ENCODE measurements at places on chromosomes 1 and 21.

DNA sequence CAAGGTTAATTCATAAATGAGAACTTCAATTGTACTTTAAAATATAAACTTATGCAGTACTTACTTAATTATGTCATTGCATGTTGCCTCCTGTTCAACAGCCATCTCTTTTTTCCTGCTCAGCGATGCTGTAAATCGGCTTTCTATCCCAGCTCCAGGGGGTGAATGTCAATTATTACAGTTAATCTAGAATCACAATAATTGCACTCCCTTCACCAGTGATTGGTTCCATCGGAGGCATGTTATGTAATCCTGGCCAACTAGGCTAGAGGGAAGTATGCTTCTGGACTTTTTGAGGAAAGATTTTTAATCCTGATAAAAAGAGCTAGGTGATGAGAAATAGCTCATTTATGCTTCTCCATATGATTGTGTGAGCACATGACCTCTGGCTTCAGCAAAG, 53.8 kb upstream of the SGIP1 start:
- DNase-seq: no peak

GRCh38 chr21:30990514-30991262, 47.6 kb downstream of the KRTAP19-8 start:
- DNase-seq: no peak

DNA sequence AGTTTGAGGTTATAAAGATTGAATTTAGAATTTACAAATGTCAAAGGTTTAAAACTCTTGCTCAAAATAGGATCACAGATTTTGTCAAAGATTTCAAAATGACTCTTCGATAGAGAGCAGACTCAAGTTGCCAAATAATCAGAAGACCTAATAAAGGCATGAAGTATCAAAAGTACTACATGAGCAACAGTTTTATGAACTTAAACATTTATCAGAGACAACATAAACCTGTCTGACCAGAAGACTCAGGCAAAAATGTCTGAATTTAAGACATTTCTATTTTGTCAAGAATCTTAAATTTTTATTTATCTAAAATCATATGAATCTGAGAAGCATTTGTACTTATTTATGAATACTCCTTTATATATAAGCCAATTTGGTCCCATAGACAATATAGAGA, 330.9 kb downstream of the PTPRU start:
- no peak for DNase-seq

DNA sequence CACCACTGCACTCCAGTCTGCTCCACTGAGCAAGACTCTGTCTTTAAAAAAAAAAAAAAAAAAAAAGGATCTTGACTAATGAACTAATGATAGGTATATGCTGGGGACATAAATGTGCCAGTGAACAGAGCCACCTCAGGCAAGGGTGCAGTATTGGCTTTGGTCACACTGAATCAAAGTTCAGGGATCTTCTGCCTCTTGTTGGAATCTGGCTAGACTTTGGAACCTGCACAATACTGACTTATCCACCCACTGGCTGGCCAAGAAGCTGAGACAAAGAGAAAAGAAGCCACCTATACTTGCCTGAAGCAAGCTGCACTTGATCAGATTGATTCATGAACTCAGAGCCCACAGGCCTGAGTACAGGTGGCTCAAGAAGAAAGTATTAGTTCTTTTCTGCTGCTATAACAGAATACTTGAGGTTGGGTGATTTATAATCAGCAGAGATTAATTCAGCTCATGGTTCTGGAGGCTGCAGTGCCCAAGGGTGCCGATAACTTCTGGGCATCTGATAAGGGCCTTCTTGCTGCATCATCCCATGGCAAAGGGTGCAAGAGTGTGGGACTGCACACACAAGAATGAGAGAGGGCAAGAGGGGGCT, 172.0 kb downstream of the FGGY start:
- DNase-seq: no peak

- no peak for DNase-seq
Observed at GRCh38 chr1:5645929-5646328, 346.3 kb downstream of the NPHP4 start.

GRCh38 chr1:95048317-95048716, 24.4 kb downstream of the ALG14 start:
- DNase-seq: no peak

- DNase-seq: no peak
Observed at GRCh38 chr21:28150778-28151177, 841.9 kb downstream of the LTN1 start.

- no peak for DNase-seq
Observed at GRCh38 chr1:63813829-63814277, 40.0 kb downstream of the ROR1 start.

DNA sequence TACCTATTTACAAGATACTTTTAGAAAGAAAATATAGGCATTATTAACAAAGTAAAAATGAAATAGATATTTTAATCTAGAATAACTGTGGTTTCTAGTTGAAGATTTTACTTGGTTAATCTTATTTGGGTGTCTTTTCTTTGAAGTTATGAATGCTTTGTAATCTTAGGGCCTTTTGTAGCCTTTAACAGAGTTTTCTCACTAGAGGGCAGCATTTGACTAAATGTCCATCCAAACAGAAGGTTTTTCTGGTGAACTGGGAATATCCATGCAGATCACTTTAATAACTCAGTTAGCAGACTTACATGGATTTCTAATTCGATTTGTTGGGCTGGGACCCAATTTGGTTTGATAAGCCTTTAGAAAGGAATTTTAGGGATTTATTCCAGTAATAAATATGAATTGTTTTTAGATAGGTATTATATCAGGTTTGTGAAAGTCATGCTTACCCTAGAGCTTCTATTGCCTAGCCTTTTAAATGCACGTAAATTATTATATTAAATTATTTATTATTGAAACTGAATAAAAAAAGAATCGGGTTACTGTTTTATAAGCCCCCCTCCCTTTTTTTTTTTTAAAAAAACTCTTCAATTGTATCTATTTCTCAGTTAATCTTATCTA, 119.7 kb downstream of the ZNF326 start:
- no peak for DNase-seq

DNA sequence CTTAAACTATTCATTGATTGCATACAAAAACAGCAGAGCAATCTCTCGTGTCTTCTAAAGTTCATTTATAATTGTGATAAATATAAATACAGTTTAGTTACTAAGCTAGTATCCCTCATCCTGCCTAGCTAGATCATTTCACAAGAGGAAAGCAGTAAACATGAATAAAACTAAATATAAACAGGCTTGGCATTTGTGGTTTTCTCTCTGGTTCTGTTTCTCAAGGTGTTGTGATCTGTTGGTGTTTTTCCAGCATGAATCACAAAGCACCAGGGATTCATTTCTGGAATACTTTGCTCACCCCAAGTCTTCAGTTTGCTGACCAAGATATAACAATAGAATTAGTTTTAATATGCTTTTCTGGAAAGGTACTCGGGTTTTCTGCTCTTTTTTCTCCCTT, 32.7 kb upstream of the GLIS1 start:
- DNase-seq: no peak

GRCh38 chr1:226973898-226974543, 33.9 kb downstream of the COQ8A start:
- no peak for DNase-seq

- no peak for DNase-seq
Observed at GRCh38 chr1:36269408-36269838, 36.7 kb upstream of the SH3D21 start.

DNA sequence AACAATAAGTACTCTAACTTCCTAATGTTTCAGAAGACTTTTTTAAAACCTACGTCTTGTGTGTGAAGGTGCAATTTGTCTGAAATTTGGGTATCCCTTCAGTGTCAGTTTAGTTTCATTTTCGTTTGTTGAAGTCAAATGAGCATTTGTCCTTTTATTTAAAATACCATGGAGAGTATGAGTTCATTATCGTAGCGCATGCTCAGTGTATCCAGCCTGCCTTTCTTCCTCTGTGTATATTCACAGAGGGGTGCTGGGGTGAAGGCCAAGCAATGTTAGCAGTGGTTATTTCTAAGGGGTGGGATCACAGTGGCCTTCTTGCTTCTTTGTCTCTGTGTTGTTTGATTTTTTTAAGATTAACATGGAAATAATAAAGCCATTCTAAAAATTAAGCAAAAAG, 43.2 kb downstream of the CNN3 start:
- DNase-seq: no peak

DNA sequence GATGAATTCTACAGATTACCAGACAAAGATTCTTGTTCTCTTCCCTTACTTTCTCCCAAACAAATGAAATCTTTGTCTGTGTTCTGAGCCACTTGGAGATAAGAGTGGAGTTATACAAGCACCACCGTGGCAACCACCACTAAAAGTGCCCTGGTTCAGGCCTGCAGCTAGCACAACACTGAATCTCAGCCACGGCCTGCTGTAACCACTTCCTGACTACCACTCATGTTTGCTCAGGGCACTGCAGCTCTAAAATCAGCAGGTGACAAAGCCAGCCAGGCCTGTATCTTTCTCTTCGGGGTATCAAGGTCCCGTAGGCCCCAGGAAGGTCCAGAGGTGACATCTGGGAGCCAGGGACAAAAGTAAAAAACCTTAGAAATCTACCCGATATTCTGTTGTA, 3.2 kb upstream of the OR2T6 start:
- DNase-seq: no peak

GRCh38 chr1:110150330-110151174, at the start of gene SLC6A17:
Gene SLC6A17 (plus strand): TSS chr1:110150494. CDS start chr1:110166930, 16,436 bp downstream.
- DNase-seq: no peak

DNA sequence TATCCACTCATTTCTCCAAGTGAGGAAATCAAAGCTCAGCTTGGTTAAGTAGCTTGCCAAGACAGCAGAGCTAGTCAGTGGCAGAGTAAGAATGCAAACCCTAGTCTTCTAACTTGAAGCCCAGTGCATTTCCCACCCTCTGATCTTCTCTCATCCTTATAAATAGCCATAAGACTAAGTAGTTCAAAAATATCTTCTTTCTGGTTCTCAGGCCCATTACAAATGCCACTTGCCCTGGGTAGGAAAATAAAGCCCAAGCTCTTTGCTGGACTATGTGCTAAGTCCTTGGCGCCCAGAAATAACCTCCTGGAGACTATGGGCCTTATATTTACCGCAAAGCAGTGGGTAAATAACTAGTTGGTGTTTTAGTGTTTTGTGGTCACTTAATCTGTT, 505.8 kb downstream of the PLPP3 start:
- DNase-seq: no peak

DNA sequence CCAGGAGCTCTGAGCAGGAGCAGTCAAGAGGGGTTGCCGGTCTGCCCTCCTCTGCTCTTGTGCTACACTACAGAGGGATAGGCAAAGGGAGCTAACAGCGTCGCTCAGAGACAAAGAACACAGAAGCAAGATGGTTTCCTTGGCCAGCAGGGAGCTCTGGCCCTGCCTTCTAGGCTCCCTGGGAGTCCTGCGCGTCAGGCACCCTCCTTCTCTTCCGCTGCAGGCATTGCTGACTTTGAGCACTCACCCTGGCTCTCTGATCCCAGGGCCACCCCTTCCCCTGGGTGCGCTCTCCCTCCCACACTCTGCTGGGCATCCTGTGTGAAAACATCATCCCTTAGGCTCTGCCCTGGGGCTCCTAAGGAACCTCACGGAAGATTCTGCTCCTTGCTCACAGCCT, 489 bp downstream of the TNNI1 start:
- DNase-seq: no peak

DNA sequence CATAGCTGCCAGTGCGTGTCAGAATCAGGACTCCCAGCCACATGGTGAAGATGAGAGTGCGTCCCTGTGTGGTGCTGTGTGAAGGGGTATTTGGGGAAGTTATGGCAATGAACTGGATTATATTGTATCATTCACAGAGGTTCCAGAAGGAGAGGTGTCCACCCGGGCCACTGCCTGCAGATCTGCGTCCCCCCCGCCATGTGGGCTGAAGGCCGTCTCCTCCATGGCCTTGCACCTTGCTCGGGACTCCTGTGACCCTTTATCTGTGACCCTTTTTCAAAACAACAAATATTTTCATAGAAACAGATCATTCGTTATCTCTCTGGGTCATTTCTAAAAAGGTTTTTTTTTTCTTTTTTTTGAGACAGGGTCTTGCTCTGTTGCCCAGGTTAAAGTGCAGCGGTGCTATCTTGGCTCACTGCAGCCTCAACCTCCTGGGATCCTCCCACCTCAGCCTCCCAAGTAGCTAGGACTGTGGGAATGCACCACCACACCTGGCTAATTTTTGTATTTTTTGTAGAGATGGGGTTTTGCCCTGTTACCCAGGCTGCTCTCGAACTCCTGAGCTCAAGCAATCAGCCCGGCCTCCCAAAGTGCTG, 120.2 kb upstream of the ERRFI1 start:
- no peak for DNase-seq

Measured in activated gamma-delta T cell (primary cell).